ENCODE measurements at places on chromosomes 6 and 20. TPM values are rescaled to one million over a fixed set of nuclear protein-coding genes. Genes with fewer than 3 reads are reported as not detected.

PHACTR1 gene
- total RNA-seq: 1.2 TPM

MAPK14 gene
- 86.0 TPM for total RNA-seq

CAPN11 gene
- not detected for total RNA-seq

YWHAB gene
- total RNA-seq: 121 TPM

FAM162B gene
- 0.36 TPM for total RNA-seq

SPEF1 gene
- total RNA-seq: not detected

CTAGE9 gene
- total RNA-seq: not detected

GDAP1L1 gene
- total RNA-seq: not detected

TNNC2 gene
- 0.29 TPM for total RNA-seq

ANKEF1 gene
- total RNA-seq: 2.1 TPM

IMPG1 gene
- total RNA-seq: not detected

LAMA4 gene
- total RNA-seq: 260 TPM

GPR31 gene
- not detected for total RNA-seq

JPH2 gene
- total RNA-seq: 2.2 TPM

KCNG1 gene
- 16.3 TPM for total RNA-seq

CITED2 gene
- 180 TPM for total RNA-seq

PTK7 gene
- 190 TPM for total RNA-seq

SMOC2 gene
- total RNA-seq: 10.6 TPM

CALHM6 gene
- 0.88 TPM for total RNA-seq

TMEM244 gene
- not detected for total RNA-seq

GSTA3 gene
- total RNA-seq: not detected

HRH3 gene
- total RNA-seq: not detected

FRK gene
- total RNA-seq: 1.1 TPM

CCN5 gene
- total RNA-seq: 520 TPM

ABHD16B gene
- total RNA-seq: not detected

RAB44 gene
- under 0.01 TPM for total RNA-seq

TAGAP gene
- total RNA-seq: not detected

PRL gene
- total RNA-seq: not detected

PLCB1 gene
- total RNA-seq: 13.4 TPM

CASS4 gene
- total RNA-seq: under 0.01 TPM

GSTA2 gene
- total RNA-seq: not detected

MAP7 gene
- 1.8 TPM for total RNA-seq
